ENCODE measurements at places on chromosomes 13 and 19.

DNA sequence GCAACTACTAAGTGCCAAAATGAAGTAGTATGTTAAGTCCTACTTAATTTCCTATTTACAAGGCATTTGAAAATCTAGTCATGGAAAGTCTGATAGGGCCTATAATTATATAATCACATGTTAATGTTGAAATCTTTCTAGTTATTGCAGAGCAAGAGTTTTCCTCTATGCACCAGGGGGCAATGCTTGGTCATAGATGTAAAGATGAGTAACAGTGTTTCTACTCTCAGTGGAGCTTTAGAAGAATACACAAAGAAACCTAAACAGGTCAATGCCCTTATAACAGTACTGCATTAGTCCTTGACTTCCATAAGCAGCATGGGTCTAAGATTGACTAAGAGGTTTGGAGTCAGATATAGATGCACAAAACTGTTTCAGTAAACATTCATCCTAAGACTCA lies 218.7 kb downstream of the KCTD12 start:
- DNase-seq: no peak

- DNase-seq: no peak
These were observed 6.6 kb downstream of the EML2 start for GRCh38 chr19:45632468-45633196.

DNA sequence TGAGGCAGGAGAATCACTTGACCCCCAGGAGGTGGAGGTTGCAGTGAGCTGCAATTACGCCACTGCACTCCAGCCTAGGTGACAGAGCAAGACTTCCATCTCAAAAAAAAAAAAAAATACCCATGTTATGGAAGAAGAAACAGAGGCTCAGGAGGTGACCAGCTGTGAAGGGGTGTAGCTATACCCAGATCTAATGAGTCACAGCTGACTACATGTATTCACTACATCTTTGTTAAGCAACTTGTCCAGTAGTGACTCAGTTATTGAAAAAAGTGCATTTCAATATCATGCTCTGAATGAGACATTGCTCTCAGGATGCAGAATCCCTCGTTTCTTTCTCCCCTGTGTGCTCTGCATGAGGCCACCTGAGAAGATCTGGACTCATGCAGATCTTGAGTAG lies 16.1 kb upstream of the SPART start:
- no peak for DNase-seq

DNA sequence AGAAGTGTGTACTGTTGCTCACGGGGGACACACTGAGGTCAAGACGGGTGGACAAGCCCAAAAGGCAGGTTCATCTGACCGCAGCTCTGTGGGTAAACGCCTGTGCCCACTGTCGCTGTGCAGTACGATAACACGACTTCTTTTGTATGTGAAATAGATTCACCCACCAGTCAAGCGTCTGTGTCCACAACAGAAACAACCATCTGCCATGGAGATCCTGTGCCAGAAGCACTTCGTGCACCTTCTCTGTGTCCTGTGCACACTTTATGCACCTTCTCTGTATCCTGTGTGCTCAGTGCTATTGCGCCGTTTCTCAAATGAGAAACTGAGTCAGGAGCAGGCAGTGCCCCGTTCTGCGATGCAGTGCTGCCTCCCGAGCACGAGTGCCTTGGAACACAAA lies 138.9 kb downstream of the ATP11A start:
- no peak for DNase-seq

GRCh38 chr13:39196965-39197646 lies 158.8 kb downstream of the NHLRC3 start:
- DNase-seq: no peak

DNA sequence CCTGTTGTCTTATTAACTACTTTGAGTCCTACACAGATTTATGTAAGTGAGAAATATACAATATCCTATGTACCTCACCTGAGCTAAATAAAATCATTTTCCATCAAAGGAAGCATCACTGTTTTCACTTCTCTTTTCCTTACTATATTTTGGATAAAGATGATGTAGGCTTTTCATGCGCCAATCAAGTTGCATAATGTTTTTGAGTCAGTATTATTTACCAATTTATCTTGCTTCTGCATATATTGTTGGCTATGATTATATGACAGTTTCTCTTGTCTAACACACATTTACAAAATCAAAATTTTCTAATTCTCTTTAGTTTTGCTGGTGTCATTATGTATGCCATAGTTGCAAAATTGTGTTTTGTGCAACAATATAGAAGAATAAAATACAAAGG lies 67.9 kb upstream of the FRY start:
- no peak for DNase-seq

DNA sequence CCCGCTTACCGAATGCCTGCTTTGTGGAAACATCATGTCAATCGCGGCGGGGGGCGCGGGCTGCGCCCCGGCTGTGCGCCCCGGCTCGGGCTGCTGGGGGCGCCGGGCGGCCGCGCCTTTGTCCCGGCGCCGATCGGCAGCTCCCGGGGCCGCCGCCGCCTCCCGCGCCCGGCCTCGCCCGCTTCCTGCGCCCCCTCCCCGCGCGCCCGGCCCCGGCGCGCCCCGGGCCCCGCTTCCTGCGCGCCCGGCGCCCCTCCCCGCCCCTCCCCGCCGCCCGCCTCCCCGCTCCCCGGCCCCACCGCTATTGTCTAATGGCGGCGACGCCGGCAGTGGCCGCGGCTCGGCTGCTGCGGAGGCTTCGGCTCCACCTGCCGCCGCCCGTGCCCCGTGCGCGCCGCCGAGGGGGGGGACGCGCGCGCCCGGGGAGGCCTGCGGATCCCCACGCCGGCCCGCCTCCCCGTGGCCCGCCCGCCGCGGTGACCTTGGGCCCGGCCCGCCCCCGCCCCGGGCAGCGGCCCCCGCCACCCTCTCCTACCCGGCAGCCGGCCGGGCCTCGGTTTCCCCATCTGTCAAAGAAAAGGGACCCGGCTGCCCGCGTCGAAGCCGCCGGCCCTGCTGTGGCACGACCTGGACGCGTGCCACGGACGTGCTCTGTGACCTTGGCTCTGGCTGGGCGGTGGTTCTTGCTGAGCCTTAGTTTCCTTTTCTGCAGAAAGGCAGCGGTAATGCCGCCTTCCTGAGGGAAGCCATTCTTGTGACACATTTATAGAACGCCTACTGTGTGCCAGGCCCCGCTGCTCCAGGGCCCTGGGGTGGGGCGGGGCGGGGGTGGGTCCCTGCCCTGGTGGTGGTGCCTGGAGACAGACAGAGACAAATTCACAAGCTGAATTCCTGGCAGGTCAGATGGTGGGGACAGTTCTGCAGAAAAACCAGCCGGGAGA lies at the start of gene TLE5:
TSS of gene TLE5 (minus strand) at position 331 of the 941 bp plus-strand sequence. CDS start at position 36, 295 bp downstream.
- no peak for DNase-seq

DNA sequence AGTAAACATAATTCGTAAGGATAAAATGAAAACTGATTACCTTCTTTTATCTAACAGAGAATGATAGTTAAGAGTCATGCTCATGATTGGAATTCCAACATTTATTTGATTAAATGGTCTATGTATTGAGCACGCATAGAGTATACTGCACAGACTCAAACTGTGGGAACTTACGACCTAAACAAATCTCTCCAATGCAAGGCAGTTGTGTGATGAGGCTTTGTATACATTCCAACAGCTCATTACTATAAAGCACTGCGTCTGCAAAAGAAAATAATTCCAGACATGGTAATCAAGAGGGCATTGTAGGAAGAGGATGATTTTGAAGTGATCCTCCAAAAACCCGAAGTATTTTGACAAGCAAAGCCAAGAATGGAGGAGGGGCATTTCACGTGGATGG lies 169.5 kb downstream of the NUFIP1 start:
- no peak for DNase-seq

- DNase-seq: no peak
These were observed 380.6 kb downstream of the LIG4 start for GRCh38 chr13:107834717-107835116.

DNA sequence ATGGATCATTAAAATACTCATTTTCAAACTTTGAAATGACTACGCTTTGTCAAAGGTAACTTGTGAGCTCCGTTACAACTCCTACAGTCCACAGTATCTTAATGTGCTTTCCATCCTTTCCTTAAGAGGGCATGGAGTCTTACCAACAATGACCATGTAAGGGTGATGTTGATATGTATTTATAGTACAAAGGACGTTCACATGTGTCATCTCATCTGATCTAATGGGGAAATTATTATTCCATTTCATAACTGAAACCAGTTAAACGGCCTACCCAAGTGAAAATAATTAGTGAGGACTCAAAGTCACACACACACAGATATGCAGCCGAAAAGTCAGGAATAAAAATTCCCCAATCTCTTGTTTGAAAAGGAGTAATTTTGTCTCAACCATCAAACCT lies 9.6 kb downstream of the USP12 start:
- DNase-seq: no peak

- DNase-seq: no peak
These were observed 4.3 kb downstream of the KIRREL2 start for GRCh38 chr19:35860818-35861639.
